Mesenteric fat pad (tissue), 1 donor: ENCODE measurements at places on chromosomes 13 and 19. TPM values are rescaled to one million over a fixed set of nuclear protein-coding genes. Genes with fewer than 3 reads are reported as not detected.

The UPF1 gene
- 53.8 TPM for total RNA-seq

The ZNF225 gene
- total RNA-seq: 3.8 TPM

The CYP4F8 gene
- not detected for total RNA-seq

The SLC25A15 gene
- total RNA-seq: 6.3 TPM

The TMEM259 gene
- total RNA-seq: 143 TPM

The CAPNS1 gene
- 647 TPM for total RNA-seq

The MUC16 gene
- 0.90 TPM for total RNA-seq

The ZNF417 gene
- total RNA-seq: 11.1 TPM

The ZNF616 gene
- 7.2 TPM for total RNA-seq

The PHLDB3 gene
- 5.5 TPM for total RNA-seq

The PRODH2 gene
- not detected for total RNA-seq

The PNMA8B gene
- 2.5 TPM for total RNA-seq

The ZNF17 gene
- 8.6 TPM for total RNA-seq

The KLK1 gene
- 1.1 TPM for total RNA-seq

The SLC25A41 gene
- not detected for total RNA-seq

The PTH2 gene
- total RNA-seq: not detected

The ZNF528 gene
- total RNA-seq: 11.0 TPM

The ZNF530 gene
- total RNA-seq: 3.0 TPM

The SULT2A1 gene
- total RNA-seq: not detected

The SPACA6 gene
- total RNA-seq: 24.0 TPM

The GJB2 gene
- total RNA-seq: 0.26 TPM

The TUBA3C gene
- total RNA-seq: not detected

The ZBTB32 gene
- not detected for total RNA-seq

The SHISA7 gene
- total RNA-seq: not detected

The FFAR2 gene
- 2.4 TPM for total RNA-seq

The PRTN3 gene
- total RNA-seq: 0.32 TPM

The OXGR1 gene
- 0.42 TPM for total RNA-seq

The PSPN gene
- total RNA-seq: 0.87 TPM

The ZNF224 gene
- 14.8 TPM for total RNA-seq

The FFAR3 gene
- 1.4 TPM for total RNA-seq

The LILRA1 gene
- total RNA-seq: 3.7 TPM

The SLITRK5 gene
- 0.03 TPM for total RNA-seq

The CABP5 gene
- not detected for total RNA-seq

The INAFM1 gene
- total RNA-seq: 34.4 TPM

The ADGRE2 gene
- 10.9 TPM for total RNA-seq

The KIR2DL1 gene
- total RNA-seq: not detected

The PSG1 gene
- total RNA-seq: not detected

The CYP4F3 gene
- 1.3 TPM for total RNA-seq

The CGB1 gene
- total RNA-seq: not detected

The CGB3 gene
- total RNA-seq: not detected

The USE1 gene
- 33.2 TPM for total RNA-seq

The MBD3L3 gene
- total RNA-seq: not detected

The IL17D gene
- 2.2 TPM for total RNA-seq

The EID2B gene
- total RNA-seq: 2.1 TPM

The THSD8 gene
- 2.1 TPM for total RNA-seq

The CYP4F2 gene
- total RNA-seq: not detected

The PLEKHF1 gene
- total RNA-seq: 9.1 TPM

The SPRY2 gene
- total RNA-seq: 55.9 TPM

The VWA8 gene
- 17.9 TPM for total RNA-seq

The CLIP3 gene
- total RNA-seq: 19.7 TPM
